ENCODE measurements at places on chromosomes 1 and 21.

DNA sequence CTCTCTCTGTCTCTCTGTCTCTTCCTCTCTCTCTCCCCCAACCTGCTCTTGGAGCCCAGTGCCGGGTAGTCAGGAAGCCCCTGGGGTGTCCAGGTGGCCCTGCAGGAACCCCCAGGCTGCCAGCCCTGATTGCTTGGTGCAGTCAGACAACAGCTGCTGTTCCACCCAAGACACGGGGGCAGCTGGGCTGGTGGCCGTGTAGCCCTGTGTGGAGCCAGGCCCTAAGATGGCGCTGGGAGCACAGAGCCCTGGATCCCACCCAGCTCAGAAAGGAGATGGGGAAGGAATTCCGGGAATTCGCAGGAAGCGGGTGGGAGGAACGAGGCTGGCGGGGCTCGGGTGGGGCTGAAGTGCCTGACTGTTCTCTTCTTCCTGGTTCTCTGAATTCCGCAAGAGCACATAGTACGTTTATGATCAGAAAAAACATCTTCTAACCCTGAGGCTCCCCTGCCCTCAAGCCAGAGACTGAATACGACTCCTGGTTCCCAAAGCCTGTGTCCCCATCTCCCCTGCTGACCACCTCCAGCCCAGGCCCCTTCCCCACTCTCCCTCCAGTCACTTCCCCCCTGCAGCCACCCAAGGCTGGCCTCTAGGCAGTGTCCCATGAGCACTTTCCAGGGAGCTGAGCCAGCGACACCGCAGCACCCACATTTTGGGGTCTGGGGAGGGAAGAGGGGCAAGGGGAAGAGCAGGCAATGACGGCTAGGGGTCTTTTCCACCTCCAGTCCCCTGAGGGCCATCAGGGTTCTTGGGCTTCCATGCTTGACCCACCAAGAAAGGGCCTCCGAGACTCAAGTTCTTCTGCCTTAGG lies 55.0 kb downstream of the WNT9A start:
- DNase-seq, result no peak

DNA sequence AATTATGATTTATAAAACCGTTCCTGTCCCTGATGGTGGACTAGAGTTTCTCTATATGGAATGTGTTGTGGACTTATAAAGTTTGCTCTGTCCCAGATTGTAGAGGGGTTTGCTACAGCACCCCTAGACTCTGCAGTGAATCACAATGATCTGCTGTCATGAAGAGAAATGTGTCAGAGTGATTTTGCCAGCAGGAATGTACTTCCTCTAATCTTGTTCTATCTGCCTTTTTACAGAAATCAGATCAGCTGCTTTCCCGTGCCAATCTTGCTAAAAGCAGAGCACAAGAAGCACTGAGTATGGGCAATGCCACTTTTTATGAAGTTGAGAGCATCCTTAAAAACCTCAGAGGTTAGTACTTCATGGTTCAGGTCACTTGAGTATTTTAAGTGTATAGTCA lies 52.0 kb downstream of the LAMC2 start:
- no peak for DNase-seq

- no peak for DNase-seq
These were observed 2.8 kb downstream of the GALNT2 start for GRCh38 chr1:230069796-230070195.

DNA sequence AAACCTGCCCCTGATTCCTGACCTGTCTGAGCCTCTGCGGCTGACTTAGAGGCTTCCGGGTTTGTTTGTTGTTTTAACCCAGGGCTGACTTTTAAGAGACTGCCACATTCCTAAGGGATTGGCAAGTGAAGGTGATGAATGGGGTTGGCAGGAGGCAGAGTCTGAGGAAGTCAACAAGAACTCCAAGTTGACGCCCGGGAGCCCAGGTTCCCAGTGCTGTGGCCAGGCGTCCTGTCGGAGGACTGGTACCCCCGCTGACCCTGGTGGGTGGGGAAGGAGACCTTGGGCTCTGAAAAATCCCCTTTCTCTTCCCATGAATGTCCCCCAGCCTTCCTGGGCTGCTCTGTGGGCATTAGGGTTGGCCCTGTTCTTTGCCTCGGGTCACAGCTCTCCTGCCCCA lies 19.7 kb upstream of the EPS8L3 start:
- no peak for DNase-seq

- DNase-seq, result no peak
These were observed 299.7 kb downstream of the OLFM3 start for GRCh38 chr1:101697072-101697471.

DNA sequence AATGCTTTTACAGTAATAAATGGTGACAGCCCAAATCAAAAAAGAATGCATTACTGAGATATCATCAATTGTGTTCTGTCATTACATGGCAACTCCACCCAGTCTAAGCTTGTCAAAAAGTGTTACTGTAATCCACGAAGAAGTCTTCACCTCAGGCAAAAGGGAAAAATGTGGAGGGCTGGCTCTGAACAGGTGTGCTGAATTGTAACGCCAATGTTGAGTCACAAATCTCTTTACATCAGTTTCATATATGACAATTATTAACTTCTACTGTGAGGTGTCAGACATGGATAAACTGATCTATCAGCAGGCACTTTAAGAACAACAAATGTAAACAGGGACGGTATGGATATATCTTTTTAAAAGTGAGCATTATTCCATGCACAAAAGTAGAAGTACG lies 98.5 kb upstream of the DMRTA2 start:
- no peak for DNase-seq

DNA sequence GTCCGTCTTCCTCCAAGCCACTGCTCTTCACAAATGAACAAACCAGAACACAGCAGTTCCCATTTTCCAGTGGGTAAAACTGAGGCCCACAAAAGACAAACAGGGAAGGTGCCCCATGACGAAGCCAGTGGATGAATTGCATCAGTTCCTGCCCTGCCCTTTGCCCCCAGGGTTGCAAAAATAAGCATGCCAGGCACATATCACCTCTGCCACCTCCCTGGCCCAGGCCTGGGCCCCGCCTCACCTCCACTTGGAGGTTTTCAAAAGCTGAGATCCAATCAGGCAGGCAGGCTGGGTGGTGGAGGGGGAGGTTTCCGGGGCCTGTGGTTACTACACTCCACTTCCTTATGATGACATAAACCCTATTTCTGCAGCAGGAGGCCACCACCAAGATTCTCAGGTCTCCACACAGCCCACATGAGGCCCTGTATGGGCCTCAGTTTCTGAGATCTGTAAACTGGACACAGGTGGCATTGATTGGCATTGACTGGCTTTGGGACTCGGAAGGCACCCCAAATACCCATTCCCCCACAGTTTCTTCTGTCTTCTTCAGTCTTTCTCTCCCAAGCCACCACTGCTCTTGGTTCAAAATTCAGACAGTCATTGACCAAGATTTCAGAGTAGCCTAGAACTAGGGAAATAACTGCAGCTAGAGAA lies 4.1 kb downstream of the KIF21B start:
- DNase-seq, result peak; percentile 90

GRCh38 chr1:9289090-9289534 lies 3.6 kb upstream of the SPSB1 start:
- peak; percentile 85 for DNase-seq

GRCh38 chr1:52663716-52664115 lies 30.7 kb downstream of the SHISAL2A start:
- DNase-seq, result no peak

DNA sequence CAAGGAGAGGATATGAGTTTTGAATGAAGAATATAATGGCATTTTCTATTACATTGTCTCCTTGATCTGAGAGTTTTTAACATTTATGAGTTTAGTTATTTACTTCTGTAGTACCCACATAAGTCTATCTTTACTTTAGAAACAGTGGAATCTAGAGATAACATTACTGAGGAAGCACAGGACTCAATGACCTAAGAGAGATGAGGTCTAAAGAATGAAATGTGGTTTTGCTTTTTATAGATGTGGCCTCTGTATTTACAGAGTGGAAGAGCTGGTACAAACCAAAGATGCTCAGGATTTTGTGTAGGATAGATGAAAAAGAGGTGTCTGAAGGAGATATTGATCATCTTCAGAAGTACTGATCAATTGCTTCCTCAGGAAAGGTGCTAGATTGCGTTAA lies 177.3 kb downstream of the KCTD3 start:
- DNase-seq, result no peak

GRCh38 chr1:207181847-207182246 lies 77.8 kb downstream of the C4BPA start:
- DNase-seq, result peak; percentile 17

DNA sequence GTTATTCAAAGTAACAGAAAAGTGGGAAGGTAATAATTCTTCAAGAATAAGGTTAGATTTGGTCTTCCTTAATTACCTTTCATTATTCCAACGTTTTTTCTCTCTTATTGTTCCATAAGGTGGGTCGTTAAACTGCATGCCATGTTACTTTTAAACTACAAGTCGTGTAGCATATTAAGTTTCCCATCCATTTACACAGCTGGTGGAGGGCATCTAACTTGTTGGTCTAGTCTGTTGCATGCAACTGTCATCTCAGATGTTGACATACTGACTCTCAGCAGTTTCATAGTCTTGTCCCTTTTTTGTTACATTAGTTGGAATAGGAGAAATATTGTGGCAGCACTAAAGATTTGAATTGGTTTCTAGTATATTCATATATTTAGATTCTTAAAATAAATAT lies 54.6 kb upstream of the BMP8A start:
- no peak for DNase-seq

DNA sequence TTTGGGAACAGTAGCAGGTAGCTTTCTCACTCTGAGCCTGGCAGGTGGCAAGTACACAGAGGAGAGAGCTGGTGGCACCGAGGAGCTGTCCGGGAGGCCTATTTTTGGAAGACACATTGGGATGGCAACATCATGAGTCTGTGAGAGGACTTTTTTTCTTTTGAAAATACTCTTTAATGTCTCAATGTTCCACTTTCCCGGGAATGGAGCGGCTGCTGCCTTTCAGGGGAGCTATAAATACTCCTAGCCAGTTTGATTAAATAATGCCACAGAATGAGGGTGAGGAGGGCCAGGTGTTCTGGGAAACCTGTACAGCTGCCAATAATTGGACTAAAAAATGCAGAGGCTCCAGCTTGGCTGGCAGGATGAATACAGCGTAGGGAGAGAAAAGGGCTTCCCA lies 93.3 kb upstream of the COG2 start:
- DNase-seq, result no peak

DNA sequence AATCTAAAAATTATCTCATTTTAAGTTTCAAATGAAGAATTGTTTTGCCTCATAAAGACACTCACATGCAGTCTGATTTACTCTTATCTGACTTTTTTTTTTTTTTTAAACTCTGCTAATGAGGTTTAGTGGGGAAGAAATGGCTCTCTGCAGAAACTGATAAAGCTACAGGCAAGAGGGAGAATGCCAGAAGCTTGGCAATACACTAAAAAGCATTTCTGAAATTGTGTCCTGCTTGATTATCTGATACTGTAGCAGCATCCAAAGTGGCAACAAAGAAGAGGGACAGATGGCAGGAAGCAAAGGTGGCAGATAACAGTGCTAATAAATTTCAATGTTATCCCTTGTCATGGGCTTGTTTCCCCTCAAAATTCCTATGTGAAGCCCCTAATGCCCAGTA lies 1744.9 kb downstream of the NCAM2 start:
- no peak for DNase-seq

GRCh38 chr1:61337981-61338848 lies 255.9 kb downstream of the NFIA start:
- no peak for DNase-seq

DNA sequence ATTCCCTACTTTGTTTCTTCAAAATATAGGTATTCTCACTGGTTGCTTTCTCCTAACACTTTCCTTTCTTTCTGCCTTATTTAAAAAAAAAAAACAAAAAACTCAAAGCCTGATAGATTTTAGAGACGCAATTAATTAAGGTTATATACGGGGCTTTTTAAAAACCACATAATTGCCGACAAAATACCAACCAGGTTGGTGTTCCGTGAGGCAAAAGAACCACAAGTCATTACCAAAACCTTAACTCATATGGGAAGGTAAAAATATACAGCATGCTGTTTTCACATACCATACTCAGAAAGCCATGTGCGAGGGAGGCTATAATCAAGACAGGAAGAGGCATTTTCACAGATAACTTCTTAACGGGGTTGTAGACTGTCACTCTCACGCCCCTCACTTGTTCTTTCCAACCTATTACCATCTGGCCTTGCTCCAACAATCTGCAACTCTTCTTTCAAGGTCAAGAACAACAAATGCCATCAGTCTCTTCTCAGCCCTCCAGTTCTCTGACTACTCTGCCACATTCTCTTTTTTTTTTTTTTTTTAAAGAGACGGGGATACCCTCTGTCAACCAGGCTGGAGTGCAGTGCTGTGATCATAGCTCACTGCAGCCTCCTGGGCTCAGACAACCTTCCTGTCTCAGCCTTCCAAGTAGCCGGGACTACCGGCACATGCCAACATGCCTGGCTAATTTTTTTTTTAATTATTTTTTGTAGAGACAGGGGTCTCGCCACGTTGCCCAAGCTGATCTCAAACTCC lies 102.6 kb downstream of the APP start:
- no peak for DNase-seq

DNA sequence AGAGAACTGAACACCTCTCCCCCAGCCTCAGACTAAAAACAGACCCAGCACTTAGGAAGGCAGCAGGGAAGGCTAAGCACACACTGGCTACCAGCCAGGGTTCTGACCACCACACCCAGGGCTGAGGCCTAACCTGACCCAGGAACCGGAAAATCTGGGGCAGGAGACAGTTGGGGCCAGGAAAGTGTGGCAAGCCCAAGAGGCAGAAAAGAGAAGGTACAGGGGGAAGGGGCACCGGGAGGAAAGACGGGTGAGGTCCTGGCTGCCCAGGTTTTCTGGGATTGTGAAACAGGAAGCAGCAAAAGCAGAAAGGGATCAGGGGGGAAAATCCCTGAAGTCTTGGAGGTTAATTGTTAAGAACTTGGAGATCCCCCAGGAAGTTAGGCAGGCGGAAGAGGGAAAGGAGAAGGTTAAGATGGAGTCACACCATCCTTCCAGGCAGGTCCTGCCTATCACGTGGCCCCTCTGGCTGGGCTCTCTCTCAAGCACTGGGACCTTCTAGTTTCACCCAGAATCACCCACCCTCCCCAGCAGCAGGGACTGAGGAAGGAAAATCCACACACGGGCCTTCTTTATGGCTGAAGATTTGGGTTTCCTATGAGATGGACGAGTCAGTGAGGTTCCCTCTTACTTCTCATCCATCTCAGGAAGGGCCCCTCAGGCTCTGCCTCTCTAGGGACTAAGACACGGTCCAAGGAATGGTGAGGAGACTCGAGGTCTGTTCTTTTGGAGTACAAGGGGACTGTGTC lies 2.6 kb downstream of the HDGF start:
- DNase-seq, result no peak

GRCh38 chr1:115650961-115651360 lies 9.2 kb downstream of the VANGL1 start:
- DNase-seq, result no peak

Measured in CD4-positive, alpha-beta T cell treated with Interleukin-1 beta for 1 hour (primary cell).